ENCODE measurements at places on chromosomes 16 and 17.

DNA sequence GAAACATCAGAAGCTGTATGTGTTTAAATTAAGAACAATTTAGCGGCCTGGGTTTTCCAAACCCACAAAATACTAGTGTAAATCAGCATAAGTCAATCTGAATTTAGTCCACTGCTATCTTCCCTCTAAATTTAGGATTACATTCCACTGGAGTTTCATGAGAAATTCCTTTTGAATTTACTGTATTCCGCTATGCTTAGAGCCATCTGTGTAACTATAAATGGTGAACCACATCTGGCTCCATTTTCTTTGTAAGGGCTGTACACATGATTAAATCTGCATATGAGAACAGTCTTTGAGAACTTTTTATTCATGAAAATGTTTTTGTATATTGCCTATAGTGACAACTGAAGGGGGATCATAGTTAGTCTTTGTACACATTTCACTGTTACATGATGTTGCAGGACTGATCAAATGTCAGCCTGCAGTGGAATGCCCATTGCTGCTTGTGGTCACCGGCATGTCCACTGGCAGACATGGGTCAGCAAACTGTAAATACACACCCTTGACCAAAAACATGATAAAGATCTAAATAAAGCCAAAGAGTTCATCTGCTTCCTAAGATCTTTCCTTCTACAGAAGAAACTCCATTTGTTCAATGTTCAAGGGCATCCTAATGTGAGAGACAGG is 36.8 kb downstream of the RPGRIP1L start:
- DNase-seq, result no peak

DNA sequence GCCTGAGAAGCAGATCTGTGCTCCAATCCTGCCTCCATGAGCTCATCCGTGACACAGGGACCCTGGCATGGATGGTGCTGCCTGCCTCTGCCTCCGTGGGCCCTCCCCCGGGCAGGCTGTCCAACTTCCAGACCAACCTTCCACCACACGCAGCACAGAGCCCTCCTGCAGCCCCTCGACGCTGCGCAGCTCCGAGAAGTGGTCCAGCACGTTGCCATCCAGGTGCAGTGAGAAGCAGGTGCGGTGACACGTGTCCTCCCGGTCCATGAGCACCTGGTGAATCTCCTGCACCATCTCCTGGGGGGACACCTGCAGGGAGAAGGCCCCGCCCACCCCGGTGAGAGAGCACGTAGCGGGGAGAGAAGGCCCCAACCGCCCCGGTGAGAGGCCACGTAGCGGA is 8.4 kb downstream of the CLUH start:
- DNase-seq, result no peak

DNA sequence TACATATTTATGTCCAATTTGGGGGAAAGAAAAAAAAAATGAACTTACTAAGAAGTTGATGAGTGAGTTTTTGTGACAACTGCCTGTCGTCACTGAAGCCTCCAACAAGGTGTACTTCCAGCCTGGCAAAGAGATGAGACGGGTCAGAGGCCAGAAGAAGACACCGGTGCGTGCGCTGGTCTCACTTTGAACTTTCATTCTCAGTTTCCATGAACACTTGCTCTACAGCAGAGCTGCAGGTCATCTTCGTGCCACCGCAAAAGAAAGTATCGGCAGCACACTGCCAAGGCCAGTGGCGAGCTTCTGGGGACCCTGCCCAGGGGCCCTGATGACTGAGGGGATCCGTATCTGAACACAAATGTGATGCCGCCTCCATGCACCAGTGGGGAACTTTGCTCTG is 11.6 kb downstream of the NTAN1 start:
- no peak for DNase-seq

DNA sequence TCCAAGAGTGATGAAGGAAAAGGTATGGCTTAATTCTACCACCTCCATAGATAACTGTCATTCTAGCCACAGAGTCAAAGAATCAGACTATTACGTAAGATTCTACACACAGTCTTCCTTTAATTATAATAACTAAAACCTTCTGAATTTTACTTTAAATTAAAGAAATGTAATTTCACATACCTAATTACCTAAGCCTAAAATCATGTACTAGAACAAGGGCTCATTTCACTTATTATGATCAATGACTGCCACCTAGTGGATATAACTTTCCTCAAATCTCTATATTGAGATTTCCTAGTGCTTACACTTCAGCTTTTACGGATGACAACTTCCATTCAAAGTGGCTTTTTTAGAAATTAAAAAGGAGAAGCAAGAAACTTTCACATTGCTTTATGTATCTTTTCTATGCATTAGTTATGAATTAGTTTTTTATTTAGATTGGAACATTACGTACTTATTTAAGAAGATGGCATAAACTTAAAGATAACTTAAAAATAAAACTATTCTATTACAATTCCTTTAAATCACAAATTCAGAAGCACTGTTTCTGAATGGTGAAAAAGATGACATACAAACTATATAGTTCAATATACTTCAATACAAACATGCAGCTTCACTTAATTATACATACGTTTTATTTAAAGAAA is 18.2 kb upstream of the ABCA10 start:
- DNase-seq, result no peak

DNA sequence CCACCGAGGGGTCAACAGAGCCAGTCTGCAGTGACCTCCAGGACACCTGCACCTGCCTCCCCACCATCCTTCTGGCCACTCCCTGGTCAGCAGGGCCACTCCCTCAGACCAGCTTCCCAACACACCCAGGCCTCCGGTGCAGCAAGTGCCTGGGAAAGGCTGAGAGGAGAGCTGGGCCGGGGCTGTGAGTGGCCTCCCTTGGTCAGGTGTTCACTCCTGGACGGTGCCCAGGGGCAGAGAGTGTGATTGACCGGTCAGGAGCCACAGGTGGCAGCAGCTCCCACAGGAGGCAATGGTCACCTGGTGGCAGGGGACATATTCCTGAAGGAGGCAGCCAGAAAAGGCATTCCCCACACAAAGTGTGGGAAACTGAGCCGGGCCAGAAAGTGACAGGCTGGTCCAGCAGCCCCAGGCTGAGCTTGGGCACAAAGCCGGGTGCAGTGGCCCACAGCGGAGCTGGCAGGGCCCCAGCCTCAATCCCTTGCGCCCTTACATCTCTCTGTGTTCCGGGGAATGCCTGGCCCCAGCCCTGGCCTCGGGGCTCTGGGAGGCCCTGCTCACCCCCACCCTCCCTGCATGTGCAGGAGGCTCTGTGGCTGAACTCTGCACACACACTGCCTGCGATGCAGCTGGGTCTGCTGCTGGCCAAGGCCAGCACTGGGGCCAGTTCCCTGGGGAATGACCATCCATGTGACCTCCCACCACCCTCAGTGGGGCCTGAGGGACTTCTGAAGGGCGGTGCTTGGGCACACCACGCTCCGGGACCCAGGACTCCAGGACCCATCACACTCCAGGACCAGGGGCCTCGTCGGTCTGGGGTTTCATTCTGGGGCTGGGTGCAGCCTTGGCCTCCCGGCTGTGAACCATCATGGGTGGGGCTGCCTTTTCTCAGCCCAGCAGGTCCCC is 1.2 kb upstream of the C17orf99 start:
- no peak for DNase-seq

DNA sequence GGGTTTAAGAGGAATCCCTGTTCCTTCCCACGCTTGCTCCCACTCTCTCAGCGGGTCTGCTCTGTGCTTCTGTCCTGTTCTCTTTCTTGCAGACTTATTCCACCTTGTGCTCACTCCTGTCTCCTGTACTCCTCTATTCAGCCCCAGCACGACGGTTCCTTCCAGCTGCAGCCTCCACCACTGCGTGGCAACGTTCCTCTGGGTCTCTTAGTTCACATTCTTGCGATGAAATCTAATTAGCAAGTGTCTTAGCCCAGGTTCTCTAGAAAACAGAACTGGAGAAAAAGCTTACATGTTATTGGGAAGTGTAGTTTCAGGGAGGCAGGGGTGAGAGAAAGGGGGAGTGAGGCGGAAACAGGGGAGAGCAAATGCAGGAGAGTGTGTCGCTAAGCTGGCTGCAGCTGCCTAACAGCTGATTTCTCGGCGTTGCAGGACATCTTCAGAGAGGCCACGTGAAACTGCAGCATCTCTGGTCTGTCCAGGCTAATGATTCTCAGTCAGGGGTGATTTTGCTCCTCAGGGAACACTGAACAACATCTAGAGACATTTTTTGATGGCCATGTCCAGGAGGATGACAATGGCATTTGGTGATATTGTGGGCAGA is 213.2 kb upstream of the NLRP1 start:
- no peak for DNase-seq

Measured in CD4-positive, alpha-beta T cell treated with Interleukin-1 beta for 1 hour (primary cell).